T-helper 2 cell (primary cell): ENCODE measurements at places on chromosomes 11 and 22.

DNA sequence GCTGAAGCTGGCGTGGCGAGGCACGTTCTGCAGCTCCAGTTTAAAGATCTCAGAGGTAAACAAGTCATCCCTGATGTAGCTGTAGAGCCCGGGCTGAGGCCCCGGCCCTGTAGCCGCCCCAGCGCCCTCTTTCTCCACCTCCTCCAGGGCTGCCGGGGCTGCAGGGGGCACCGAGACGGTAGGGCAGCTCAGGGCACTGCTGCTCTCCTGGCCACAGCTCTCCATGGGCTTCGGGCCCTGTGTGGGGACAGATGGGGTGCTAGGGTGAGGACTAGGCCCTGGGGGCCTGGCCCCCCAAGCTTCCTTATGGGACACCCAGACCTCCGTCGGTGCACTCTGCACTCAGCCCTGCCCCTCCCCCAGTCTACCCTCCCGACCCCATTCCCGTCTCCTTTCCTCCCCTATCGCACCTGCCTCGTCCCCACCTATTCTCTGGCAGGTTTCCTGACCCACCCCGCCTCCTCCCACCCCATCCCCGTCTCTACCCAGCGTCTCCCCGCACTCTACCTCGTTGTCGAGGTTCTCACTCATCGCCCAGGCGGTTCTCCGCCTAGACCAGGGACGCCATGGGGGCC lies 559 bp downstream of the RANBP1 start:
- no peak for DNase-seq

DNA sequence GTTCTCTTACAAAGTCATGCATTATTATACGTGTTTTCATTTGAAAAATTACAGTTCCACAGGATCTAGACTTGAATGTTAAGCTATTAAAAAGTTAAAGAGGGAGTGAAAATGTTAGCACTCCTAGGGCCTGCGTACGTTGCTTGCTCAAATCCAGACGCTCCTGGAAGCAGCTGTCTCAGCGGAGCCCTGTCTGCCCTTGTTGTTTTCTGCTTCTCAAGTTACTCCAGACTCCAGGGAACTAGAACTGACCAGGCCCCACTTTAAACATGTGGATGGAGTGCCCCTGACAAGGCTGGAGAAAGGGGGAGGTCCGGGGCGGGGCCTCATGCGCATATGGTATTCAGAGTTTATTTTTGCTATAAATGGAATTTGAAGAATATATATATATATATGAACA lies 9.6 kb downstream of the PARVB start:
- DNase-seq, result no peak

DNA sequence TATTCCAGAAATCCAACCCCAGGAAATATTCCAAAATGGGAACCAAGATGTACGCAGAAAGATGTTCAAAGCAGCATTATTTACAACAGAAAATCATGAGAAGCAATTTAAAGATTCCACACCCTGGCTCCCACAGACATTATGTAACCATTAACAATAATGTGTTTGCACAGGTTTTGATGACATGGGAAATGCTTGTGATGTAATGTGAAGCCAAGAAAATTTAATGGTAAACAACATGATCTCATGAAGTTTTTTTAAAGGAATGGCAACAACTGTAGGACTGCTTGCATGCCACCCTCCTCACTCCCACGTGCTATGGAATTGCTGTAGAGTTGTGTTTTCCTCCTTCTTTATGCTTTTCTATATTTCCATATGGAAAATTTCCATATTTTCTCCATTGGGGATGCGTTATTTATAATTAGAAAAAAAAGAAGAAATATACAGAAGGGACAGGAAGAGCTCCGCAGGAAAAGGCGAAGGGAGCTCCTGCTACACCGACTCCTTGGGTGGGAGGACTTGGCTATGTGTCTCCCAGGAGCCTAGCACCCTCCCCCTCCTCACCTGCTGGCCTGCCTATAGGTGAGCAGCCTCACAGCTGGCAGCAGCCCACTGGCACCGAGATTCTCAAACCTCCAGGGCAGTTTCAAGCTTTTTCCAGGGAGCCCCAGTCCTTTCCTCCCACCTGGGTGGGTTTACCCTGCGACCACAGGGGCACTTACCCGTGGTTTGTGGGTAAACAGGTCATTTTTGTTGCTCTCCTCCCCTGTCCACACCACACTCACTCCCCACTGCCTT lies 20.9 kb downstream of the LRFN4 start:
- DNase-seq, result no peak

GRCh38 chr11:31560842-31561476 lies 51.4 kb downstream of the ELP4 start:
- DNase-seq, result no peak

DNA sequence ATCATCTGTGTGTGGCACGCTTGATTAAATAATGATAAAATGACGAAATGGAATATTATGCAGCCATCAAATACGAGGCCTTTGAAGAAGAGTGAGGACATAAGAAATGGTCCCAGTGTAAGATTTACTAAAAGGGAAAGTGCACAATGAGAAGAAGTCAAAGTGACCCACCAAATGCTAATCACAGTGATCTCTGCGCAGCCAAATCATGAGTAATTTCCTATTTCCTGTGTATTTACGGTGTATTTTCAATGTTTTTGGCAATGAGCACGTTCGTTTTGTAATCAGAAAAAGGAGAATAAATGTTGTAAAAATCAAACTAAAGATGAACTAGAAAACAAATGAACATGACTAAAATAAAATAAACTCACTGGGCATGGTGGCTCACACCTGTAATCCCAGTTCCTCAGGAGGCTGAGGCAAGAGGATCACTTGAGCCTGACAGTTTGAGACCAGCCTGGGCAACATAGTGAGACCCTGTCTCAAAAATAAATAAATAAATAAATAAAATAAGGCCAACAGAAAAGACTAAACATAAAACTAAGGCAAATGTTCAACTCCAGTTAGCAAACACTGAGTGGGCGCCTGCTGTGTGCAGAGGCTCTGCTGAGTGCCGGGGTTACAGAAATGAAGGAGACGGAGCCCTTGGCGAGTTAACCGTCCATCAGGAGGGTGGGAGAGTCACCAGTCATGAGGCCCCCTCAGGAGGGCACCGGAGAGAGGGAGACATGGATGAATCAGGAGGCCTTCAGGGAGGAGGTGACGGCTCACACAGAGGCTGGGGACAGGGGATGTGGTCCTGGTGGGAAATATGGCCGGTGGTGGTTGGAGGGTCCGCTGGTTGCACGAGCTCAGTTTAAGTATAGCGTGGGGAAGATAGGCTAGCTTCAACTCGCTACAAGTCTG lies 26.0 kb upstream of the CBX7 start:
- no peak for DNase-seq

- peak; percentile 13 for DNase-seq
Observed at GRCh38 chr11:61967924-61968757, 707 bp upstream of the FTH1 start.

- no peak for DNase-seq
Observed at GRCh38 chr11:57356268-57356667, 18.1 kb downstream of the P2RX3 start.

- DNase-seq, result no peak
Observed at GRCh38 chr11:78993802-78994430, 419.3 kb upstream of the NARS2 start.

DNA sequence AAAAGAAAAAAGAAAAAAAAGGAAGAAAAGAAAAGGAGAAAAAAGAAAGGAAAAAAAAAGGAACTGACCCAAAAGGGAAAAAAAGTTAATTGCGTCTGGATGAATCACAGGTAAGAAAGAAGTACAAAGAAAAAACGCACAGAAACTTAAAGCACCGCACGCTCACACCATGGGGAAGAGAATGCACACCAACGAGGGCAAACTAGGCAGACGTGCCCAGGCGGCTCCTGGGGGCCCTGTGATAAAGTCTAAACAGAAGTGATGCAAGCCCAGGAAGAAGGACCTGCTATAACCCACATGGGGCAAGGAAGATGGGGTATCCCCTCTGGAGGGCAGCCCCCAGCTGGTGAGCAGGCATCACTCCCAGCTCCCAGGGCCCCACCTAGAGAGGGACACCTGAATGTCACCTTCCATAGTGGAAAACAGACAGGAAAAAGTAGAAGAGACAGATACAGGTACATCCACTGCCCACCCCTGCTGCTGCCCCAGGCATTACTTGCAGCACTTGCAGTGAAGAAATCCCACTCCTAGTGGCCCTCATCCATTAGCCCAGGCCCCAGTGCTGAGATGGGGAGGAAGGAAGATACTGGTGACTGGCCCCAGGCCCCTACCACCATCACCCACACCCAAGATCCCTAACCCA lies 28.9 kb downstream of the NAP1L4 start:
- no peak for DNase-seq

DNA sequence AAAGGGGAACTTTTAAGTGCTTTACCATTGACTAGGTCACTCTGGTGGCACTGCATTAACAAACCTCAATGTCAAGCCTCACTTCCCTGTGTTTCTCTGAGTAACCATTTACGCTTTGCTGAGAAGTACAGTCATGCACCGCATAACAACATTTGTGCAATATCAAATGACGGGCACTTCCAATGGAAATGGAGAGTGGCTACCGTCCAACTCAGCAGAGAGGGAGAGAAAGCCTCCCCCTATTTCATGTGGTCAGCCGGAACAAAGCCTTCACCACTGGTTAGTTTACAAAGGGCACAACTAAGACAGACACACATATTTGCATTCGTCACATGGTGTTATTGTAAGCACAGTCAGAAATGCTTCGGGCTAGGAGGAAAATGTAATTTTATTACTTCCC lies 117.3 kb downstream of the RASSF10 start:
- no peak for DNase-seq

- no peak for DNase-seq
Observed at GRCh38 chr11:60879971-60880588, 12.7 kb downstream of the ZP1 start.

GRCh38 chr22:17269607-17270261 lies 50.5 kb upstream of the ADA2 start:
- no peak for DNase-seq

- no peak for DNase-seq
Observed at GRCh38 chr22:17262976-17263375, 43.7 kb upstream of the ADA2 start.

GRCh38 chr22:20548806-20549205 lies 41.4 kb downstream of the MED15 start:
- DNase-seq, result no peak

DNA sequence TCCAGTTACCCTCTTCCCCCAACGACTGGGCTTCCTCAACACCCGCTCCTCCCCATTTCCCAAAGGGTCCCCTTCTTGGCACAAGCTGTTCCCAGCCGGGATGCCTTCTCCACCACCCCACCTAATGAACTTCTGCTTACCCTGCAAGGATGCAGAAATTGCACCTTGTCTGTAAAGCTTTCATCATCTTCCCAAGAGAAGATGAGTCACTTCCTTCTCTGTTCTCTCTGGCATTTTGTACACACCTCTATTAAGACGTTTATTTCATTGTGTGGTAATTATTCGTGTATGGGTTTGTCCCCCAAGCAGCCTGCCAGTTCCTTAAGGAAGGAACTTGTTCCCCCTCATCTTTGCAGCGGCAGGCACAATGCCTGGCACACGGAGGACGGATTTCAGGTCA lies 351.1 kb downstream of the CADM1 start:
- DNase-seq, result no peak

DNA sequence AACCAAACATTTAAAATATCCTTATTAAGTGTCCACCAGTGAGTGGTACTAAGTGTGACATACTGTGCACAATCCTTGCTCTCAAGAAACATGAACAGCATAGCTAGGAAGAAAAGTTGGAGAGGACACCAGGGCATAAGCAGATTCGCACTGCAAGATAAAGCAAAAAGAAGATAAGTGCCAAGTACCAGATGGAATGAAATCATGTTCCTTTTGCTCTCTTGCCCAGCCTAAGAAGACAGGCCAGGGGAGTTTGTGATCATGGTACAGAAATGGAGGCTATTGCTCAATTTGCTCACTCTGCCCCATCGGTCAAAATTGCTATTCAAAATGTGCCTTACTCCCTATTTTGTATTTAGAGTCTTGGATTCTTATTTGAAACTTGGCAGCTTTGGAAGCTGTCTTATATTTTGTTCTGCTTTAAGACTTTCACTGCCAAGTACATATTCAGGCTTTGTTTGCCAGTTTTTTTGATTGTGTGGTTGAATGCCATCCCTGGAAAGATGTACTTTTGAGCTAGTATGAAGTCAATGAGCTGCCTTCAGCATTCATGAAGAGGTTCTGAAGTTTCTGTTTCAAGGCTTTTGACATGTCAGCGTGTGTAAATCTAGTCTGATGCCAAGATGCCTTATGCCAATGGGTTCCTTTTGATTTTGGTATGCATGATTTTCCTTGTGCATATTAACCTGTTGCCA lies 90.3 kb downstream of the PAX6 start:
- no peak for DNase-seq

DNA sequence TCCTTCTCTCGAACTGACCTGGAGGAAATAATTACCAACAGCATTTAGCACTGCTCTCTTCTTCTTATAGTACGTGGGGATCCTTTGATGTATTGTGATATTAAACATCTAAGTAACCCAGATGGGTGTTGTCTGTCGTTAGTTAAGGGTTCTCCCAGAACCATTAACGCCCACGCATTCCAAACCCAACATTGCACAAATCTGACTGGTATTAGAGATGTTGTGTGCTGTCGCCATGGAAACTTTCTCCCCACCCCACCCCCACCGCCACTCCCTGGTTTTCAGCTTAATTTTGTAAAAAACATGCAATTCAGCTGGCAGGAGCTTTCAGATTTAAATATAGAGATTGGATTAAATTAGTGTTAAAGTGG lies 1495.2 kb downstream of the TBC1D22A start:
- no peak for DNase-seq

DNA sequence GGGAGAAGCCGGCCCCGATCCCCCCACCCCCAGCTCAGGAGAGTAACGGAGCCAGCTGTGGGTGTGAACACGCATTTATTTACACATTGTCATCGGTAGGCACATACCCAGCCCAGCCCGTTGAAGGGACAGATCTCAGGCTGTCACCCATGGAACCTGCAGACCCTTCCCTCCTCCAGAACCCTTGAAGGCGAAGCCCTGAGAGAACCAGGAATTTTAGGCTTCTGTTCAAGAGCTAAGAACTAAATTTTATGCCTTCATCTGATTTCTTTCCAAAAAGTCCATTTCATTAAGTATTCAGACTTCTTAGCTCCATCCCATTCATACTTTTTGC lies 379 bp upstream of the BRMS1 start:
- DNase-seq, result no peak

- DNase-seq, result no peak
Observed at GRCh38 chr11:119786431-119787073, 57.6 kb upstream of the NECTIN1 start.

GRCh38 chr11:36195496-36196354 lies 93.5 kb downstream of the COMMD9 start:
- DNase-seq, result no peak

DNA sequence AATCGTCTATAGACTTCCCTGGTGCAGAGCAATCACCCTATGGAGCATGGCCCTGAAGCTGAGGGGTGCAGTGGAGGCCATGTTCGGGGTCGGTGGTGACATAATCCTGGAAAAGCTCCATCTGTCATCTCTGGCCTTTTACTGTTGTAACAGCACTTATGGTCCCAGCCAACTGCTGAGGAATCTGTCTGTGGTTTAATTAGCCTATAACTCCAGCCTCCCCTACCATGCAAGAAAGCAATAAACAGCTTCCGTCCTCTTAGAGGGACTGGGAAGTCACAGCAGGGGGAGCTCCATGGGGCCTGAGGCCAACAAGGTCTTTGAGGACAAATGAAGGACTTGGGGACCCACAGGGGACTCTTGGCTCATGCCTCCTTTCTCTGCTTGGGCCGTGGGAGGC lies 159.1 kb upstream of the NECTIN1 start:
- no peak for DNase-seq

- no peak for DNase-seq
Observed at GRCh38 chr11:111814106-111814505, 47.9 kb upstream of the PPP2R1B start.

- DNase-seq, result no peak
Observed at GRCh38 chr11:1739576-1739975, 10.8 kb downstream of the IFITM10 start.
